ENCODE measurements at places on chromosomes 11 and 22.

DNA sequence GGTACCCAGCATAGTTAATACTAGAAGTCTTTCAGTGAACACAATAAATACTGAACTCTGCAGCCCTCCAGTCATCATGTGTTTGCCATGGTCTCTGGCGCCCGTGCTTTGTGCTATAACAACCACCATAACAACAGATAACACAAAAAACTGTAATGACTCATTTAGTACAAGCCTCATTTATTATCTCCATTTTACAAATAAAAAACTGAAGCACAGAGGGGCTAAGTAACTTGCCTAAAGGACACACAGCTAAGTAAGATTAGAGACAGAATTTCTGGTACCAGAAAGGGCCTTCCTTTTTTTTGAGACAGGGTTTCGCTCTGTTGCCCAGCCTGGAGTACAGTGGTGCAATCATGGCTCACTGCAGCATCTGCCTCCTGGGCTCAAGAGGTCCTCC is 19.5 kb downstream of the RBFOX2 start:
- no peak for DNase-seq

DNA sequence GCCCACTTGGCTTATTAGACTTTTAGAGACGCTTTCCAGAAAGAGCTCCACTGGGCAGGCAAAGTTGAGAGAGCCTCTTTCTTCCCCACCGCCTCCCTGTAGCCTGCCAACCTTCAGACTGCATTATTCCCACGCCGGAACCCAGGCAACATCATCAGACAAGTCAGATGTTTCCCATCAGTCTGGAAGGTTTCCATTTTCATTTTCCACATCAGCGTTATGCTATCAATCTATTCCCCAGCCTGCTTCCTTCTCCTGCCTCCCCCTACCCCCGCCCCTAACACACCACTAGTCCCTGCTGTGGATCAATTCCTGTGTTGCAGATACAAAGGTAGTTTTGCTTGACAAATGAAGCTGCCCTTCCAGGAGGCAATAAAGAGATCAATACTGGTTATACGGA is 184.8 kb downstream of the DSCAML1 start:
- DNase-seq = no peak

DNA sequence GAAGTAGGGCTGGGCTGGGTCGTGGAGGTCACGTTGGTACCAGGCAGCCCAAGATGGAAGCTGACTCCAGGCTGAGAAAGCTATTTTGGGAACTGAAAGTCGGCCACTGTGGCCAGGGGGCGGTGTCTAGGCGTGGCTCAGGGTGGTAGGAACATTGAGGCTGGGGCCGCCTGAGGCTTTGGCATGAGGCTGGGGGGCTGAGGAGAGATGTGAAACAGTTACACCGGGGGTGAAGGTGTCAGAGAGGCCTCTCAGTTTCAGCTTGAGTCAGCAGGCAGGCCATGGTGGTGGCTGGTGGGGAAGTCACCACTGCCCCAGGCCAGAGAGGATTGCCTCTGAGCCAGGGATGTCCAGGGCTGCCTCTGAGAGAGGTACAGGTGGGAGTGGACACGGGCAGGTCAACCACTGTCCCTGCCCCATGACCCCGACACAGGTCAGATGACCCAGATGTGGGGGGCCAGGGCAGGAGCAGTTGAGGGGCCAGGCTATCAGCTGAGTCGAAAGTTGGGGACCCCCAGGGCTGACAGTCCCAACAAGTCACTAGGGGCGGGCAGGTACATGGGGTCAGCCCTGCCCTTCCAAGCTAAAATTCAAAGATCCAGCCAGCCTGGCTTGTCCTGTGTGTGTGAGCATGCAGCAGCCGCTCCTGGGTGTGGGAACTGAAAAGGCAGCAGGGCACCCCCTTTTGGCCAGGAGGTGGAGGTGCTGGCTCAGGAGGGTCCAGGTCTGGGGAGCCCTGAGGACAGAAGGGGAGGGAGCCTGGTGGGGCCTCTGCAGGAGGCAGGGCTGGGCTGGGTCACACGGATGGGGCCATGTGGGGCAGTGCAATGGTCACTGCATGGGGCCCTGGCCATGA is 7.2 kb downstream of the KCNK7 start:
- peak; percentile 87 for DNase-seq

GRCh38 chr11:8328231-8328794 is 64.6 kb upstream of the LMO1 start:
- no peak for DNase-seq

DNA sequence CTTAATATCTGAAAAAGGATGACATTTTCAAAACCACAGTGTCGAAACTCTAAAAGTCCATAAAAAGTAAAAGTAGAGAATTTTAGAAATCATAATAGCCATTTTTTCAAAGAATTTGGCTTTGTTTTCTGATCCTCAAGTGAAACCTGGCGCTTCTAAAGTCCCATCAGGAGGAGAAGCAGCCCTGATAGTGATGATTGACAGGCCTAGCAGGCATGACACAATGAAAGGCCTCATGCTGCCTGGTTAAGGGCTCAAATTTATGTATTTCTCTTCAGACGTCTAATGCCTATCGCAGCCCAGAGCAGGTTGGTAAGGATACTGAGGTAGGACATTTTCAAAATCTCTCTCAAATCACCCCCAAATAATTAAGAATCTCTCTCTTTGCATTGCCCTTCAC is 3.9 kb upstream of the DEUP1 start:
- DNase-seq = no peak

- no peak for DNase-seq
Observed at GRCh38 chr11:65492637-65493366, 6.0 kb upstream of the MALAT1 start.

GRCh38 chr11:16195651-16196050 is 160.7 kb downstream of the SOX6 start:
- no peak for DNase-seq

DNA sequence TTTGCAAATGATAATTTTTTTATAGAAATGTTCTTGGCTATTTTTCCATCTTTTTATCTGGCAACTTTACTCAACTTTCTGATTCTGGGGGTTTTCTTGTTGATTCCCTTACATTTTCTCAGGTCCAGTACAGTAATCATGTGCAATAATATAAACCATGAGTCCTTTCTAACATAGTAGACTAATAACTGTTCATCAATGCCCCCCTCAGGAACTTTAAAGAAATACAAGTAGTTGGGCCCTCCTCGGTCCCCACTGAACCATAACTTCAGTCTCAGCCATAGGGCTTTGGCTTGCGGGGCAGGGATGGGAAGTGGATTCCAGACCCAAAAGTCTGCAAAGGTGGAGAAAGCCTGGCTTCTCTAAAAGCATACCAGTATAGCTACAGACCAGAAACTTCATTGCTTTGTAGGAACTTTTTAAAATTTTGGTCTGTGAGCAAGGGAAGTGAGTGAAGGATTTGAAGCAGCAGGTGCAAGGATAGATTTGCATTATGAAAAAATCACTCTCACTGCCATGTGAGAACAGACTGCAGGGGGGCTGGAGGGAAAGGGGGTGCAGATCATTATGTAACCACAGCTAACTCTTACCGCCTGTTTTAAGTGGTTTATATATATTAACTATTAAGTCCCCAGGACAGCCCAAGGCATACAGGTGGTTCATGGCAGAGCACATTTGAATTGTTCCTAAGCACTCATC is 10.4 kb upstream of the TUB start:
- DNase-seq = peak; percentile 66

DNA sequence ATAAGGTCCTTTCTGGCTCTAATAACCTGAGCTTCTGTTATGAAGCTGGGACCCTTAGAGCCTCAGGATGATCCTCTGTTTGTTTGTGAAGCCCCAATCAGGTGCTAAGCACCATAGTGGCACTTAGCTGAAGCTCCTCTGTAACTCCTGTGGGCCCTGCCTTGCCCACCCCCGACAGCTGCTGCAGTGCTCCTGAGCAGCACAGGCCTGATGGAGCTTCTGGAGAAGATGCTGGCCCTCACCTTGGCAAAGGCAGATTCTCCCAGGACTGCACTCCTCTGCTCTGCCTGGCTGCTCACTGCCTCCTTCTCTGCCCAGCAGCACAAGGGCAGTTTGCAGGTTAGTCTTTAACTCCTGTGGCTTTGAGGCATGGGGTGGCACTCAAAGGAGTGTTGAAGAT is 19.0 kb upstream of the CCDC134 start:
- no peak for DNase-seq

DNA sequence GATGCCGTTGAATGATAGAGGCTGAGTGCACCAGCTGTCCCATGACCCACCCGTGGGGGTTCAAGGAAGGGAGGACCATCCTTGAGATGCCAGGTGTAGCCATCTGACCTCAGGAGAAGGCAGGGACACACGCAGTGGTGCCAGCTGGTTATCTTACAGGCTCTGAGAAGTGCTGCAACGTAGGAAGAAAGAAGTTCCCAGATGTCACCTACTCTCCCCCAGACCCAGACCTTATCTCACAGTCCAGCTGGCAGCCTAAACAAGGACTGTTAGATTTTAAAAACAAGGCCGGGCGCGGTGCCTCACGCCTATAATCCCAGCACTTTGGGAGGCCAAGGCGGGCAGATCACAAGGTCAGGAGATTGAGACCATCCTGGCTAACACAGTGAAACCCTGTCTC is 1307.6 kb downstream of the TBC1D22A start:
- DNase-seq = no peak

DNA sequence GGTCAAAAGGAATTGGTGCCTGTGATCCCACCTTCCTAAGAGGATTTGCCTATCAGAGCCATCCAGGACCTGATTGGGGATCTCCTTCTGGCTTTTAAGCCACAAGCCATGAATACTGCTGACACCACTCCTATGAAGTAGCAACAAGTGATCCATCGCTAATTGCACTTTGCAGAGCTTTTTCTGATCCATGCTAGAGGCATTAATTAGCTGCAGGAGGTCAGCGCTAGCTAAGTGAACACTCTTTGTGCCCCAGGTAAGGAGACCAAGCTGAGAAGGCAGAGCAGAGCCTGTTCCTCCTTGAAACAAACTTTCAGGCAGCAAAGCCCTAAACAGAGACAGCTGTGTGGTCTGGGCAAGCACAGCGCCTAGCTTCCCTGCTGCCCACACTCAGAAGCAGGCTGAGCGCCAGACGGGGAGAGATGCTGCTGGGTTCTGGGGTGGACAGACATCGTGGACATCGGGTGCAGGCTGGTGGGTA is 122.2 kb downstream of the ABTB2 start:
- no peak for DNase-seq

DNA sequence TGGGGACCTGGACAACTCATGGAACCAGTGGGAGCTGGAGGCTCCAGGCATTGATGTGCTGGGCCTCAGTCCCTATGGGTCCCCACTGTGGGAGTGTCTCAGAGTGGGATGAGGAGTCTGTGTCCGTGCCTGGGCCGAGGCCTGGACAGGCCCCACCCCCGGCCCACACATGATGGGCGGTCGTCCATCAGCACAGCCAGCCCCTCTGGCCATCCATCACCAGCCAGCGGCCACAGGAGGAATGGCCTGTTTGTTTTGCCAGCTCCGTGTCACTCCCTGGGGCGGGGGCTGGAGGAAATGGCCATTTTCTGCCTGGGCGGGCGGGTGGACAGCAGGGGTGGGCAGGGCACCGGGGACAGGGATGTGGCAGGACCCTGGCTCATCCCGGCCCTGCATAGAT is 13.0 kb upstream of the TBX1 start:
- DNase-seq = no peak

- DNase-seq = no peak
Observed at GRCh38 chr11:68842427-68843051, 823 bp upstream of the CPT1A start.

Measured in D341Med (cell line).